ENCODE measurements at places on chromosomes 13 and 19.
A peak's percentile ranks its signal among the peaks of the same experiment; 100 is the strongest.

- no peak for DNase-seq
Observed at GRCh38 chr19:11257846-11258380, 4.4 kb downstream of the DOCK6 start.

DNA sequence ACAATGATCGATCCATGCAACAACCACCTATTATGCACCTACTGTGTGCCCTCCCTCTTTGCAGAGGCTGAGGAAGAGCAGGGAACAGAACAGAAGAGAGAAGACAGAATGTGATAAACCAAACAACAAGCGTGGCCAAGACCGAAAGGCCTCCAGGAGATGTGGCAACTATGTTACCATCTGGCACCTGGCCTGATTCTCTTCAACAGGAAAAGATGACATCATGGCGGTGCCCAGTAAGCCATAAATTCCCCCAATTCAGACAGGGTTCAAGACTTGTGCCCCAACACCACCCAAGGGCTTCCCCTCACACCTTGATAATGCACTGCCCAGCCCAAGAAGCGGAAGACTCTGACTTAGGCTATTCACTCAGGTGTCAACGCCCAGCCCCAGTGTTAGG, 44.3 kb downstream of the SLC7A1 start:
- DNase-seq = no peak

DNA sequence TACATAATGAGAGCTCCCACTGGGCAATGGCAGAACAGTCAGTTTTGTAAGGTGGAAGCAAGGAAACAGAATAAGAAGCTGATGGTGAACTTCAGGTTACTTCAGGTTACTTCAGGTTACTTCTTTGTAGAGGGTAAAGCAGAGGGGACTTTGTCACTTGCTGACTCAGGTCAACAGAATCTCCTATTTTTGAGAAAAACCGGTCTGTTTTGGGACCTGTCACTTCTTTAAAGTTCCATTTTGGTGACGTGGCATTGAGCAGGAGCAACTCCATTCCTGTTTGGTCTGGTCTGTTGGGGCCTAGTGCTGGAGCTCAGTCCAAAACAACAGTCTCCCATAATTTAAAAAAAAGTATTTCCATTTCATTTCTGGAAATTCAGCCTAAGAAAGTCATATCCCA, 29.7 kb downstream of the ATP11A start:
- DNase-seq = no peak

DNA sequence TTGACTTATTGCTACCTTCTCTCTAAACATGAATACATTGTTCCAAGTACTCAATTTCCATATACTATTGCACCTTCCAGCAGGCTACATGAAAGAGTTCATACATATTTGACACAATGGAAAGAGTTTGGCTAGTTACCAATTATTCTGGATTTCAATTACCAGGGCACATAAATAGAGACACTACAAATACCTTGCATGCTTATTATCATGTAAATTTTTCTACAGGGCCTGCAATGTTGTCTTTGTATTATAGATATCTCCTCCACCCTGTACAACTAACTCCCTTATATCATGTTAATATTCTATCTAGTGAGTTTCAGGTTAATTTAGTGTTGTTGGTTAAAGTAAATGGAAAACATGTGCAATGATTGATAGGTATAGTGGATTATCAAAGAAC, 540.7 kb upstream of the SLITRK5 start:
- DNase-seq = no peak

DNA sequence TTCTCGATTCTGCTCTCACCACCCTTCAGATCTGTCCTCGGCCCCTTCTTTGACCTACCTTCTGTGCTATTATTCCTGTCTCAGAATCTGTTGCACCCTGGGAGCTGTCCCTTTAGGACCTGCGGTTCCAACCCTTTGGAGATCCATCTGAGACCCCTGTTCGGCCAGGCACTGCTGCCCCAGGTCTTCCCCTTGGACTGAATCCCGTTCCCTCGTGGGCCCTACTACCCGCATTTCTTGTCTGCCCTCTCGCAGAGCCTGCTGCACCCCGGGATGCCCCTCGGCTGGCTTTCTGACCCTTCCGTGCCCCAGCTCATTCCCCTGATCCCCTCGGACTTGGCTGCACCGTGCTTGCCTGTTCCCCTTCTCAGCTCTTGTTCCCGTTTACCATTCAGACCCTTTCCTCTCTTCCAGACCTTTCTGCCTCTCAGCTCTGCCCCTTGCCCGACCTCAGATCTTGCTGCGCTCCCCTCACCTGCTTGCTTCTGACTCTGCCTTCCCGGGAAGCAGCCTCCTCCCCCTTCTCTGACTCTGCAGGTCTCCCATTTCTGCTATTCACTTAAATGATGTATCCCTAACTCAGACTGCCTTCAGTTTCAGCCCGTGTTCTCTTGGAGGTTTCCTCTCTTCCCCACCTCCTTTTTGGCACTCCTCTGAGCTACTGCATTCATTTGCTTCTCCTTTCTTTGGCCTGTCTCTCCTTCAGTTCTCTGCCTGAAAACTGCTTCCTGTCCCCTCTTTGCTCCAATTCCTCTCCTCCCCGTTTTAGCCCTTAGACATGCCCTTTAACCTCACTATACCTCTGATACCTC, 1.1 kb downstream of the ARHGAP35 start:
- DNase-seq = no peak

DNA sequence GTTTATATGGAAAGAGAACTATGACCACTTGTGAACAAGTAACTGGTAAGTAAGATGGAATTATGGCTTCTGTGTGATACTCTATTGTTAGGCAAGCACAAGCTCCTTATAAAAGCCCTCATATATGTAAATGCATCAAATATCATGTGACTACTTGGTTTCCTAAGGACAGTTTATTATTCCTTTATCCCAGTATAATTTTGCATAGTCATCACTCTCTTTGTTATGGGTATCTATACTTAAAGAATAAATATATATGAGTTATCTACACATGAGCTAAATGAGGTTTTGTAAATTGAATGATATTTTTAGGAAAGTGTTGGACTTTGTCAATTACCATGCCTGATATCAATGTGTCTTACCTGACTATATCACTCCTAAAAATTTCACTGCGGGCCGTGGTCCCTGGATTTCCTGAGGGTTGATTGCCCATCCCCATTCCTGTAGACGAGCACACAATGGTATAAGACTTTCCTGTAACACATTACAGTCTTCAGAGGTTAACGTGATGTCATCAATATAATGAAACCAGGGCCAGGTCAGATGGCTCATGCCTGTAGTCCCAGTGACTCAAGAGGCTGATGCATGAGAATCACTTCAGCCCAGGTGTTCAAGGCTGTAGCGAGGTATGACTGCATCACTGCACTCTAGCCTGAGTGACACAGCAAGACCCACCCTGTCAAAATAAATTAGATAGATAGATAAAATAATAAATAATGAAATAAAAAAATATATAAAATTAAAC, 20.7 kb downstream of the ZNF844 start:
- no peak for DNase-seq

- DNase-seq = no peak
Observed at GRCh38 chr19:58394821-58395219, 636 bp upstream of the RNF225 start.

DNA sequence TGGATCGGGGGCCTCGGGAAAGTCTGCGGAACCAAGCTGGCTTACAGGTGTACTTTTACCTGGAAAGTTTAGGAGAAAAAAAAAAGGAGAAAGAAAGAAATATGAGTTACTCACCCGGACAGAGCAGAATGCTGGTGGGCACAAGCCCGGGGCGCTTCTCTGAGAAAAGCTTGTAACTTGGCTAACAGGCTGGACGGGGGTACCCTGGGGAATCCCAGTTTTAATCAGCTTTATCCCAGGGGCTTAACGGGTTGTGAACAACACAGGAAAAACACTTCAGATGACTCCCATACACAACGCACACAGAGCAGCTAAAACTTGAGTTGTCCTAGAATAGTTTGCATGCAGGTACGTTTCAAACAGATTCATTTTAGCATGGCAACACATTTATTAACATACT, 37.3 kb downstream of the KLF2 start:
- no peak for DNase-seq

DNA sequence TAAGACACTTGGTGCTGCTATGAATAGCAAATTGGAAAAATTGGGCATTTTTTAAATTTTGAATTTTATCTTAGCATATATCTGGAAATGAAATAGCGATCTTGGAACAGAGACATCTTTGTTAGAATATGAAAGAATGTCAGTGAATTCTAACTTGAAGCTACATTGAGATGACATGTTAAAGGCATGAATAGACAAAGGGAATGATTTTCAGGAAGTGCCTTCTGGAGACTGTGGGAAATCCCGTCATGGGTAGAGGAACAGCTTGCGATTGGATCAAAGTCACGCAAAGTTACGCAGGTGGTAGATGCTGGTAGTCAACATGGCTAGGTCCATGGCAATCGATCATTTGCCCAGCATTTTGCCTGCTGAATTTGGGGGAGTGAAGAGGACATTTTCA, 43.5 kb downstream of the LRCH1 start:
- DNase-seq = no peak

GRCh38 chr13:45226024-45226423, 25.2 kb upstream of the KCTD4 start:
- no peak for DNase-seq

DNA sequence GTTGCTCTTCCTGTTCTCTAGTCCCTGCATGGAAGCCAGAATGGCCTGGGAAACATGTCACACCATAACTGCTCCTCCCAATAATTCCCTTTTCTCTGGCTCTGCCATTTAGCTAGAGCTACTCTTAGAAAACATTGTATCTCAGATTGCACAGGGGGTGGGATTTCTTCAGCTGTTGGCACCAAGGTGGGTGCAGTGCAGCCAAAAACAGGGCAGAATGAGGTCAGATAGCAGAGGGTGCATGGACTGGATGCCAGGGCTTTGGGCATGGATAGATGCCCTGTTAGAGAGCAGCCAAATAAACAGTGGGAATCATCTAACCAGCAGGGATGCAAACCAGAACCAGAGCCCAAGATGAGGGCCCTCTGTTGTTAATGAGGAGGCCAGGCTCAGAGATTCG, 4.9 kb upstream of the AMER2 start:
- DNase-seq = no peak

DNA sequence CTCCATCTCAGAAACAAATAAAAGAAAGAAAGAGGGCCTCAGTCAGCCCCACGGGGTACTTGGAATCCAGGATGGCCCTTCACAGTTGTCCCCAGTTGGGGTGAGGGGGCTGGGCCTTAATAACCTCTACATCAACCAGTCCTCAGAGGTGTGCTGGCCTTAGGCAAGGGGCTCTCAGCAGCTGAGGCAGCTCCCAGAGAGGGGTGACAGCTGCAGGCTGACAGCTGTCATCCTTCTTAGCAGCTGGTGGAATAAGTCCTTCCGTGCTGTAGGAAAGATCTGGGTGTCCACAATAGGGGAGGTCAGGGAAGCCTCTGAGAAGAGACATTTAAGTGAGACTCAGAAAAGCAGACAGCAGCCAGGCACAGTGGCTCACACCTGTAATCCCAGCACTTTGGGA, 7.4 kb downstream of the BCAM start:
- no peak for DNase-seq

- no peak for DNase-seq
Observed at GRCh38 chr13:34502011-34502410, 440.1 kb upstream of the NBEA start.

- DNase-seq = no peak
Observed at GRCh38 chr19:33745297-33745696, 51.4 kb upstream of the KCTD15 start.

GRCh38 chr19:32976223-32976805, 4.3 kb downstream of the FAAP24 start:
- DNase-seq = peak; percentile 39

DNA sequence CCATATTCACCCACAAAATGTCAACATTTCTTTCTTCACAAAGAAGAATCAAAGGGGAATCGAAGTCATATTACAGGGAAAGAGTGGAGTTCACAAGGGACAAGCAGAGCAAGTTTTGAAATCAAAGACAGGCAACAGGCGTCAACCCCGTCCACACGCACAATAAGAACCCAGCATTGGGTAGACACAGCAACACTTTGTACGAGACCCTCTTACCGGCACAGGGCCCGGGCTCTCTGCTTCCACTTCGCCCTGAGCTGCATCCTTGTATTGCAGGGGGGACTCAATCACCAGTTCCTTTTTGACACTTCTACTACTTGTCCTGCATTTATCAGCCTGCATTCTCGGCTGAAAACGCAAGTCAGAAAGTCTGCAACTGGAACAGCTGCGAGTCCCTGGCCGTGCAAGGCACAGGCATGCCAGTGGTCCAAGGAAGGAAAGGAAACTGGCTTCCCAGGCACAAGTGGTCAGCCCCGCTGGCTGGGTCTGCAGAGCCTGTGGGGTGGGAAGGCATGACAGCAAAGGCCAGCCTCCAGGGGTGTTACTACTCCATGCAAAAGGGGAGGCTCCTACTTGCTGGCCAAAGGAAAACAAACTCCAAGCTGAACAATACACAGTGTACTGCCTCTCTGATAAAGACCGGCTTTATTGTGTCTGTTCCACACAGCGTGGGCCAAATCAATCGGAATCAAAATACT, at the start of gene DOCK9:
Gene DOCK9 (minus strand): TSS at position 497 of the 698 bp plus-strand sequence. CDS start 155 bp downstream, at position 342.
- no peak for DNase-seq
